ENCODE measurements at places on chromosomes 5 and 9.

DNA sequence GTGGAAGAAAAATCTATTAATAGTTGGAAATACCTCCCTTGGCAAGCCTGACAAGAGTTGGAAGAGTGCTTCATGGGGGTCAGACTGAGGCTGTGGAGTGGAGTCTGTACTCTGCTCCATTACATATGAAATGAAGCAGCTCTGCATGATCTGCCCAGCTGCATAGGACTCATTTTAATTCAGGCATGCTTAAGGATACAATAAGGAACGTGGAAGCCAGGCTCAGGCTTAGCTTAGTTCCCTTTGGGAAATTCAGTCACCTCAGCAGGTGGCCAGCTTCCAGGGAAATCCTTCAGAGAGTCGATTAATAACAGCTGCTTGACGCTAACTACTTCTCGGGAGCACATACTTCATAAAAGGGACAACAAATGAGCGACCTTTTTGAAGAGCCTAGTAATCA is 1672.9 kb upstream of the WWC1 start:
- DNase-seq: no peak

GRCh38 chr9:136886610-136887597 is 588 bp downstream of the TRAF2 start:
- no peak for DNase-seq

- DNase-seq: no peak
Measured at GRCh38 chr9:26603617-26604016, 289.0 kb downstream of the CAAP1 start.

DNA sequence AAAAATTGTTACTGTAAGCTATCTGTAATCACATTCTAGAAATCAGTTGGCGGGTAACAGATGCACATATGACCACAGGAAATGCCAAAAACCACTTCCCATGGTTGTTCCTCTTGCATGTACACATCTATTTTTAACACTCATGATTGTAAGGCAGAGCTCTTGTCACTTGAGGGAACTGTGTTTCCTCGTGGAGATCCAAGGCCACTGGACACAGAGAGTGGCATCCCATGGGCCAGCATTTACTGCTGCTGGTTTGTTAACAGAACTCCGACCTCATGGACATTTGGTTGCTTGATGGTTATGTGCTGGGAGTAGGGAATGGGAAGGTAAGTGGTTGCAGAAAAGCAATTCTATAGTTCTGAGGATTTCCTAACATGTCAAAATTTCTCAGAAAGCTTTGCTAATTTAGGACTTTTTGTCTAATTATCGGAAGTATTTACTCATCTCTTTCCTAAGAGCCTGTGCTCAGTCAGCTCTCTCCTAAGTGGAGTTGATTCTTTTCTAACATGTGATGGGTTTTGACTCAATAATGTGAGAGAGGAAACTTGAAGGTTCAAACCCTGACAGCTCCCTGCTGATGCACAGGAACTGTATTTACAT is 202.0 kb upstream of the NR3C1 start:
- no peak for DNase-seq

- no peak for DNase-seq
Measured at GRCh38 chr9:11328326-11328725, 715.5 kb upstream of the PTPRD start.

GRCh38 chr9:20442461-20443319 is 179.6 kb downstream of the MLLT3 start:
- no peak for DNase-seq
